ENCODE measurements at places on chromosomes 7 and 10. TPM values are rescaled to one million over a fixed set of nuclear protein-coding genes. Genes with fewer than 3 reads are reported as not detected.

GRCh38 chr7:106926892-106927291 lies 61.8 kb downstream of the PIK3CG start:
- DNase-seq: no peak

DNA sequence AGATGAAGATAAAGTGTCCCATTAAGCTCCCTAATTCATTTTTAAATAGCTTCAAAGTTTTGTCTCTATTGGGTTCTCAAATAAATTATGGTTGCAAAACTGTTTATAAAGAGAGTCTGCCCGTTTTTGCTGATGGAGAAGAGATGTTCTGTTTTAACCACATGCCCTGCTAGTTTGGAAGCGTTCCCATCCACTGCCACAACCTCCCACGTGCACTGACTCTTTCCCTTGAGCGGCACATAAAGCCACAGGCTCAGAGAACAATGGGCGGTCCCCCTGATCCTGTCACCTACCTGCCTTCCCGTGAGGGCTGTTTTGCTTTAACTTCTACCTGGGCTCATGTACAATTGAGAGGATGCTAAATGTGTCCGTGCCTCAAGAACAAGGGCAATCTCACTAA lies 65.5 kb downstream of the CPVL start:
- DNase-seq: no peak

- peak; percentile 95 for DNase-seq
These were observed 19.2 kb upstream of the BMPER start for GRCh38 chr7:33886149-33886623.

- no peak for DNase-seq
These were observed 164.1 kb downstream of the HECW1 start for GRCh38 chr7:43276547-43276946.

DNA sequence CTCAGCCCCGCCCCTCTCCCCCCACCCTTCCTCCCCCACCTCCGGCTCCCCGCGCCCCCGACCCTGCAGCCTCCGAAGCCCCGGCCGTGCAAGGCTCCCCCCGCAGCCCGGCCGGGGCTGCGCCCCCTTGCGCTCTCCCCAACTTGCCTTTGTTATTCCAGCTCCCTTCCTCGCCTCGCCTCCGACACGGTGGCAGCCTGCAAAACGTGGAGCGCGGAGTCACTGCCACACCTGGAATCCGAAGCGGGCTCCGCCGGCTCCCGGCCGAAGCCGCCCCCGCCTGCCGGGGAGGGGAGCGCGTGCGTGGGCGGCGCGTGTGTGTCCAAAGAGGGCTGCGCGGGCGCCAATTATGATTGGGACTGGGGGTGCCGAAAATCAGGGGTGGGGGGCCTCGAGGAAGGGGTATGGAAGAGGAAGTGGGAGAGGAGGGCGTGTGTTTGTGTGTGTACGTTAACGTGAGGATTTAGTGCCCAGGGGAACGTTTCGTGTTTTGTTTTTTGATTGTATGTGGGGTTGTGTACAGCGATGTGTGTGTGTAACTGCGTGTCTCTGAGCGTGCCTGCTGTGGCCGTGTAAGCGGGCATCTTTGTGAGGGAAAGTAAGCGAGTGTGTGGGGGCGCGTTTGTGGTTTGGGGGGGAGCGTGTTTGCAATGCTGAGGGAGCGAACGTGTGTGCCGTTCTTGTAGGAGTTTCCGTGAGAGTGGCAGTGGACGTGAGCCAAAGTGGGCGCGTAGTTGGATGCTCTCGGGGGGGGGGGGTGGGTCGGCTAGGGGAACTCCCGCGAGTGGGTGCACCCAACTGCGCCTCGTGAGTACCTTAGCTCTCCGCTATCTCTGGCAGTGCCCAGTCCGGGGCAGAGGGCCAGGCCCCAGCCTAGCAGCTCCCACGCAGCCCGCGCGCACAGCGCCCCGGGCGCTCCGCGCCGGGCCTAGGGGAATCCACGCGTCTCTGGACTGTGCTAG lies 1.2 kb upstream of the ZMIZ1 start:
- DNase-seq: peak; percentile 99

GRCh38 chr10:16742165-16742960 lies 74.9 kb downstream of the RSU1 start:
- DNase-seq: no peak

DNA sequence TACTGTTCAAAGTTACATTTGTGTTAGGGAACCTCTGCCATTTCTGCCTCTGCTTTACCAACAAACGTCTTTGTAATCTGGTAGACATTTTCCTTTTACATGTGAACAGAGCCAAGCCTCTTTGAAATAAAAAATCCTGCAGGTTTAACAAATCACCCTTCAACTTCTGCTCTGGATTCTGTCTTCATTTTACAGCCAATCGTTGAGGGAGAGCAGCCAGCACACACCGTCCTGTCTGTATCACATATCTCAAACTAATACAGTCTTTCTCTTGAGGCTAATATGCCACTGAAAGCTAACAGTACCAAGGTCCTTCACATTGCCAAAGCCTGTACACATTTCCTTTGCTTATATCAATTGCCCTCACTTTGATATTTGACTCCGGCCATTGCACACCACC lies 468.6 kb upstream of the TEX47 start:
- DNase-seq: no peak

GRCh38 chr7:45026013-45026412 lies 26.0 kb downstream of the CCM2 start:
- no peak for DNase-seq

GRCh38 chr7:15046861-15047260 lies 144.3 kb upstream of the DGKB start:
- DNase-seq: no peak

DNA sequence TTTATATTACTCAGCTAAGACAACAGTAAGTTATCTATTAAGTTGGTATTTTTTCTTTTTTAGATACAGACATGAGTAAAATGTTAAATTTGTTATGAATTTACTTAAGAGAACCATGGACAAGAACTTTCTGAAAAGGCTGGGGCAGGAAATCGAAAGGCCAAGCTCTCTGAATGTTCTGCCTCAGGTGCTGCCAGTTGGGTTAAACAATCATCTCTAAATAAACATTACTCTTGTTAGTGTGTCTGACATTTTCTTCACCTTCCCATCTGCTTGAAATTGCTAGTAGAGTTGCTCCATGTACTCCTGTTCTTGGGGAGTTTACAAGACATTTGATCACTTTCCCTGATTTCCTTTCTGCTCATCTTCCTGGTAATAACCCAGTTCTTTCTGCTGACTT lies 87.5 kb downstream of the ANKRD7 start:
- no peak for DNase-seq

GRCh38 chr7:47538846-47539311 lies 43.0 kb downstream of the TNS3 start:
- DNase-seq: no peak

DNA sequence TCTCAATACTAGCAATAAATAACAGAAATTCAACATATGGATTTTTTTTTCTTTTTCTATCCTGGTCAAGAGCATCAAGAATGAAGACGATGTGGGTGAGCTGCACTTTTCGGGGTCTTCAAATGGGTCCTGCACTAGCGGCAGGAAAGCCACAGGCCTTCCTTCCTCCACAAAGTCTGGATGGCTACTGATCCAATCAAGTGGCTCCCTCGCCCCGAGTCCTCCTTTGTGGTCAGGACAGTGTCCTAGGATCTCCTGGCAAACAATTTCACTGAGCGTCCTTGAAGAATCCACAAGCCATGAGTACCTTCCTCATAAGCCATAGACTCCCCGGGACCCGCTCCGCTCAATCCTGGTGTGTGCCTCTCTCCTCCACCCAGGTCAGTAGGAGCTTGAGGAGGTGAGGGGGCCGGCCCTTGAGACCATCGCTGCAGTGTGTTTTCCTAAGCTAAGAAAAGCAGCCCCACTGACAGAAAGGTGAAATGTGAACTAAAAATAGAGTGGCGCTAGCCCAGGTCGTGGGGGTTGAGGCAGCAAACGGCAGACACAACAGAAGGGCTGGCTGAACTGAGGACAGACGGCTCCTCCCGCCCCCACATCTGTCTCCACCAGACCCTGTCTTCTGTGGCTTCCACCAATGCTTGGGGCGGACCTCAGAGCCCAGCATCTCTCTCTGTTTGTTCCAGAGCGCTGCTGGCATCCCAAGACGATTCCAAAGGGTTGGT lies 202.3 kb downstream of the HERPUD2 start:
- peak; percentile 38 for DNase-seq

- peak; percentile 48 for DNase-seq
These were observed 2.9 kb upstream of the SPACDR start for GRCh38 chr7:100466653-100467605.

- DNase-seq: no peak
These were observed 160.4 kb upstream of the LAMB4 start for GRCh38 chr7:108290459-108291151.

GRCh38 chr10:113613427-113613826 lies 50.4 kb downstream of the NRAP start:
- DNase-seq: no peak

DNA sequence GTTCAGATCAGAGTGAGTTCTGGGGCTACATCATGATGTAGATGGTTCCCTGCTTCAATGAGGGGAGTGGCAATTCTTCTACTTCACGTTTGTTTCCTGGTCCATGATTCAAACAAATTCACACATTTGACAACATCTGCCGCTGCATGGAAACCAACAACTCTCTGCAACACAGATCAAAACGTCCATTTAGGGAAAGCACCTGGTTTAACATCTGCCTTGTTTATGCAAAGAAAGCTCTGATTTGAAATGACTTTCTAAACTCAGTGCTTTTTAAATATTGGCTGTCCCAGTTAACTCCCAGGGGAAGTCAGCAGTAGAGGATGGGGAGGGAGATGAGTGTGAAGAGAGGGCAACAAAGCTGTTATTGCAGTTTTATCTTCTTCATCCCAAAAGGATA lies 93.8 kb downstream of the GAD2 start:
- no peak for DNase-seq

DNA sequence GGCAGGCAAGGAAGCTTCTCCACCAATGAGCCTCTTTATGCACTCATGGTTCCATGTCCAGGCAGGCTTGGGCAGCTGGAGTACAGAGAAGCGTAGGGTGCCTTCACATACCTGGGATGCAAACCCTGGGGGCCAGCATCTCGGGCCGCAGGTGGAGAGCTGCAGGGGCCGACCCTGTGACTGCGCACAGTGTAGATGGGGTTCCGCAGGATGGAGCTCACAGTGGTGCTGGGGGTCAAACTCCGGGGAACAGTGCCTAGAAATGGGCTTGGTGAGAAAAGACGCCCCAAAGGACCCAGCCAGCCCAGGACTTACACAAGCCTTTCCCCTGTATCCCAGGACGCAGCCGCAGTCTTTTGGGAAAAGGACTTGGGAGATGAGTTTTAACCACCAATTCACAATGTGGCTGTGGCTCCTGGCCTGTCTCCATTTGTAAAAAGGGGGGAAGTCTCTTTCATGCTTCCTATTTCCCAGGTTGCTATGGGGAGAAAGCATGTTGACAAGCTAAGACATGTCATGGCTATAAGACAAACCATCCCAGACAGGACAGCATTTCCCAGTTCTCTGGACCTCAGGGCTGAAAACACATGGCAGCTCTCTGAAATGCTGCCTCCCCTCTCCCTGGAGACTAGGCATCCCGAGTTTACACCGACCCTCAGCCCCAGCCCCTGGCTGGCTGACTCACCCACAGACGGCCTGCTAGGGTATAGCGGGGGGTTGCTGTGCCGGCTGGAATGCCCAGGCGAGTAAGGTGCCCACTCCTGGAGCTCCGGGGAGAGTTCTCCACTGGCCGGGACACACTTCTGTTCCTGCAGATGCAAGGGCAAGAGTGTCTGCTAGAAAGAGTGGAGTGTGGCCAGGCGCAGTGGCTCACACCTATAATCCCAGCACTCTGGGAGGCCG lies 107.1 kb downstream of the DLG5 start:
- no peak for DNase-seq

DNA sequence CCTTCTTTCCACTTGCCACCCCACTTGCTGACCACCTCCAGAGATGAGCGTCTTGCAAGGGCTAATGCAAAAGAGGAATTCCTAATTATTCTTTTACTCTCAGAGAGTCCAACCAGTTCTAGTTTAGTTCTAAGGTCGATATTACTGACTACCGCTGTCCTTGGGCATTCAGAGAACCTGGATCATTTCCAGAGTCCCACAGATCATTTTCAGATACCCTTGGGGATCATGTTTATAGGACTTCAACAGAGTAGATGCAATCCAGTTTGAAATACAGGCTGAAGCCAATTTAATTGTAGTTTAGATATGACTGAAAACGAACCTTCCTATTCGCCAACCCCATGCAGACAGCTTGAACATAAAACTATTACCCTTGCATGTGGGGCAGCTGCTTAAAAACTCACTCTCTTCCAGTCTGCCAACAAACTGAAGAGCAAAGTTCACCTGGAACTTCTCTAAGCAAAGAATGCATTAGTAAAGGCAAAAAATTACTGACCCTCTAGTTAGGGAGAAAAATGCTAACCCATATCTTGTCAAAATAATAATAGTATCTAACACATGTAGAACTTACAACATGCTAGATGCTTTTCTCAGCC lies 22.4 kb downstream of the CFAP69 start:
- DNase-seq: no peak

GRCh38 chr10:29784175-29784773 lies 149.5 kb upstream of the SVIL start:
- peak; percentile 73 for DNase-seq

GRCh38 chr10:91875156-91875555 lies 34.1 kb downstream of the FGFBP3 start:
- DNase-seq: no peak

GRCh38 chr10:82653244-82654155 lies 778.5 kb downstream of the NRG3 start:
- DNase-seq: no peak

- no peak for DNase-seq
These were observed 137.4 kb downstream of the C7orf25 start for GRCh38 chr7:42774436-42774835.

GRCh38 chr7:30912986-30913811 lies 1.5 kb downstream of the AQP1 start:
- peak; percentile 59 for DNase-seq

GRCh38 chr10:111473361-111473760 lies 396.5 kb downstream of the ADRA2A start:
- DNase-seq: no peak

- no peak for DNase-seq
These were observed 1081.6 kb downstream of the SORCS1 start for GRCh38 chr10:106082865-106083264.

The FOXI2 gene
- 1.3 TPM for total RNA-seq

The SPACDR gene
- 2.1 TPM for total RNA-seq

The FKBP9 gene
- total RNA-seq: 50.3 TPM

The MCM10 gene
- total RNA-seq: 35.9 TPM

The SPDYE16 gene
- total RNA-seq: not detected

The NRCAM gene
- total RNA-seq: 10.3 TPM

The AGAP9 gene
- total RNA-seq: 14.4 TPM

The LAMB1 gene
- 192 TPM for total RNA-seq

The ADIRF gene
- 1.4 TPM for total RNA-seq

The CALHM1 gene
- not detected for total RNA-seq

All from endodermal cell (in vitro differentiated cells).